Posterior cingulate gyrus (tissue), 11 donors: ENCODE measurements at places on chromosomes 16 and 17.

DNA sequence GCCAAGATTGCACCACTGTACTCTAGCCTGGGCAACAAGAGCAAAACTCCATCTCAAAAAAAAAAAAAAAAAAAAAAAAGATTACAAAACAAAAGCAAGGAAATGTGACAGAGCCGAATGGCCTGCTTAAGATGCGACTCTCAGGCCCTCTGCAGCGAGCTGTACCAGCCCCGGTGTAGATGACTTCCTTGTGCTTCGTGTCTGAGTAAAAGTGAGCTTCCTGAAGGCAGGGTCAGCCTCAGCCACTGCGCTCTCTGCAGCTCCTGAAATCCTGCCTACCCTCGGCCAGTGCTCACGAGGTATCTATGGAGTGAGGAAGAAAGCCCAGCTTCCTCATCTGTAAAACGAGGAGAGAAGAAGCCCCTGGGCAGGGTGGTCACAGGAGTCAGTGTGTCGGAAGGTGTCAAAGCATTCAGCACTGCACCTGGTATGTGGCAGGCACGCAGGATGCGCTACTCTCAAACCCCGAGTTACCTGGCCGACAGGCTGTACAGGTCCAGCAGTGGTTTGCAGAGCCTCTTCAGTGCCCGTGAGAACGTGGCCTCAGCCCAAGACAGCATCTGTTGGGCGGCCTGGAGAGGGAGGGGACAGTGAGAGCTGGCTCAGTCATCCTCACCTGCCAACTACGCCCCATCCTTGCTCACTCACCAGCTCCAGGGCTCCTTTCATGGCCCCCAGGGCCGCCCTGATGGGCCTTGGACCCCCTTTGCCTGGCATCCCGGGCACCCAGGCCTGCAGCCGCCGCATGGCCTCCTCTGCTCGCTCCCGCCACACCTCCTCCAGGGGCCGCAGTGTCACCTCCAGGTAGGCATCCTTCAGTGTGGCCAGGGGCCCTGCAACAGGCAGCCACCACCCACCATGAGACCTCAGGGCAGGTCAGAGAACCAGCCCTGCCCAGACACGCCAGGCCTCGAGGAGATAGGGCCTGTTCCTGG is 44.6 kb downstream of the RMI2 start:
- DNase-seq, result no peak

- DNase-seq, result no peak
These were observed 42.7 kb upstream of the DNAH9 start for GRCh38 chr17:11555530-11555929.

DNA sequence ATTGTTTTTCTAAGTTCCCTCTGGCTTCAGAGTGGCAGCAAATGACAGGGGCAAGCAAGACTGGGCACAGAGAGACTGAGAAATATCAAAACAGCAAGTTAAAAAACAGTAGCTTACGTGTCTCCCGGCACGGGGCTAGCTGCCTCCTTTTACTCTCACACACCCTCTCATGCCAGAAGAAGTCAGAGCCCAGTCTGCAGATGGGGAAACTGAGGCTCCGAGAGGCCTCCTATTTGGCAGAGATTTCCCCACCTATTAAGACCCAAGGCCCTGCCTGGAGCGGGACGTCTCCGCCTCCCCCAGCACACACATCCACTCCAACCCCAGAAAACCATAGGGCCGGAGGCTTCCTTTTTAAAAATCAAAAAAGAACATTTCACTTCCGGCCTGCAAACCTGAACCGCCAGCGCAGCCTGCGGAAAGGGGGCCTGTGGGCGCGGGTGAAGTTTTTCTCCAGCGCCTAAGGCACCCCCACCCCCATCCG is 832 bp downstream of the CARHSP1 start:
- DNase-seq, result no peak

GRCh38 chr16:74052016-74052415 is 244.6 kb upstream of the PSMD7 start:
- DNase-seq, result no peak

DNA sequence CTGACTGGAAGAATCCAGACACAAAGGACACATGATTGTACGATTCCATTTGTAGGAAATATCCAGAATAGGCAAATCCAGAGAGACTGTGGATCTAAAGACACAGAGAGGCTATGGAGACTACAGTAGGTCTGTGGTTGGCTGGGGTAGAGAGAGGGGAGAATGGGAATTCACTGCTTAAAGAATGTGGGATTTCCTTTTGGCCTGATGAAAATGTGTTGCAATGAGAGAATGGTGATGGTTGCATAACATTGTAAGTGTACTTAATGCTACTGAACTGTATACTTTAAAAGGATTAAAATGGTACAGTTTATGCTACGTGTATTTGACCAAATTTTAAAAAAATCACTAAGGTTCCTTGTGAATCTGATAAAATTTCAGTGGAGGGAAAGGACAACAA is 62.1 kb downstream of the GPRC5B start:
- no peak for DNase-seq

DNA sequence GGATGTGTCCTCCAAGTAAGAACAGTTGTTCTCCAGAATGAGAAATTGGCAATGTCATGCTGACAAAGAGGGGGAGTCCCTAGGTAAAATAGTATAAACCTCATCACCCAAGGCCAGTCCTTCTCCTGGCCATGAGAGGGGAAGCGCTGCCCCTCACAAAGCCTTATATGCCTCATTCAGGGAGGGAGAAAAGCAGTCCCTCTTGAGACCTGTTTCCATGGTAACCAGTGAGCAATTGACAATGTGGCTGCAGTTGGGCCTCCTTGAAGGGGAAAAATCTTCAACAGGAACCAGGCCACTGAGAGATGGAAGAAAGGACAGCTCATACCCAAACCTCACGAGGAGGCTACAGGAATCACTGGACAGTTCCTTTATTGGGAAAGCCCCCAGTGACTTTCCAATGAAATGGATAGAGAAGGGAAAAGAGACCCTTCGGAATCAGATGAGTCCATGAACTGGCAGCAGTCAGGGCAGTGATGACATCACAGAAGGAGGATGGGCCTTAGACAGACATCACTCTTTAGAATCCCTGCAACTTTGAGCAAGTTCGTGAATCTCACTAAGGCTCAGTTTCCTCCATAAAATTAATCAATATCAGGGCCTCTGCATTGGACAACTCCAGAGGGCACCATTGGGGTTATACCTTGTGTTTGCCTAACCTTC is 275.7 kb downstream of the TOX3 start:
- DNase-seq, result peak; percentile 44

GRCh38 chr16:89422905-89423630 is 67.3 kb downstream of the ANKRD11 start:
- peak; percentile 75 for DNase-seq

- DNase-seq, result peak; percentile 80
These were observed 177.9 kb downstream of the SEC14L1 start for GRCh38 chr17:77318491-77319210.

GRCh38 chr17:322006-322780 is 30.4 kb downstream of the RPH3AL start:
- no peak for DNase-seq

- no peak for DNase-seq
These were observed 20.0 kb upstream of the RNF135 start for GRCh38 chr17:30950669-30951399.

- DNase-seq, result no peak
These were observed 174.1 kb downstream of the COPRS start for GRCh38 chr17:31684901-31685300.

DNA sequence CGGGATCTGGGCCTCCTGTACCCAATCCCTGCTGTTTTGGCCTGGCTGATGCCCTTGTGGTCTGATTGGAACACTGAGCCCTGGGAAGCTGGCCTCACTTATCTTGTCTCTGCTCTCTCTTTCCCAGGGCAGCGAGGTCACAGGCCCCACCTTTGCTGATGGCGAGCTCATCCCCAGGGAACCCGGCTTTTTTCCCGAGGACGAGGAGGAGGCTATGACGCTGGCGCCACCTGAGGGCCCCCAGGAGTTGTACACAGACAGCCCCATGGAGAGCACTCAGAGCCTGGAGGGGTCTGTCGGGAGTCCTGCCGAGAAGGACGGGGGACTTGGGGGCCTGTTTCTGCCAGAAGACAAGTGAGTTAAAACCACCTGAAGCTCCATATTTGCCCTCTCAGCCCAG is 126.0 kb downstream of the RAB11FIP4 start:
- no peak for DNase-seq

- no peak for DNase-seq
These were observed 18.3 kb upstream of the TMEM92 start for GRCh38 chr17:50255766-50256635.

GRCh38 chr17:45298546-45299285 is 18.1 kb downstream of the MAP3K14 start:
- no peak for DNase-seq

DNA sequence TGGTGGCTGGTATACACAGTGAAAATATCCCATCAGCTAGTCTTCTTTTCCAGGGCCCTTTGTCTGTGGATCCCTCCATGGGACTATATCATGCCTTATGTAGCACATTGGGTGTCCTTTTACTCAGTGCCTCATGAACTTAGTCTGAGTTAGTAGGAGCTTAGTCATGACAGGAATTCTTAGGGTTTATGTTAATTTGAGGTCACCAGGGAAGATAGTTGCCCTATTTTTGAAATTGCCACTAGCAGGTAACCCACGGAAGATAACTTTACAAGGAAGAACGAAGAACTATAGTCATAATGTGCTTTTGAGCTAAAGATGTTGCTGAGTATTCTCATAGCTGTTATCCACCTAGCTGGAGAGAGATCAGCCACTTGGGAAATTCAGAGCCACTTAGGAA is 14.8 kb upstream of the PLK1 start:
- no peak for DNase-seq

DNA sequence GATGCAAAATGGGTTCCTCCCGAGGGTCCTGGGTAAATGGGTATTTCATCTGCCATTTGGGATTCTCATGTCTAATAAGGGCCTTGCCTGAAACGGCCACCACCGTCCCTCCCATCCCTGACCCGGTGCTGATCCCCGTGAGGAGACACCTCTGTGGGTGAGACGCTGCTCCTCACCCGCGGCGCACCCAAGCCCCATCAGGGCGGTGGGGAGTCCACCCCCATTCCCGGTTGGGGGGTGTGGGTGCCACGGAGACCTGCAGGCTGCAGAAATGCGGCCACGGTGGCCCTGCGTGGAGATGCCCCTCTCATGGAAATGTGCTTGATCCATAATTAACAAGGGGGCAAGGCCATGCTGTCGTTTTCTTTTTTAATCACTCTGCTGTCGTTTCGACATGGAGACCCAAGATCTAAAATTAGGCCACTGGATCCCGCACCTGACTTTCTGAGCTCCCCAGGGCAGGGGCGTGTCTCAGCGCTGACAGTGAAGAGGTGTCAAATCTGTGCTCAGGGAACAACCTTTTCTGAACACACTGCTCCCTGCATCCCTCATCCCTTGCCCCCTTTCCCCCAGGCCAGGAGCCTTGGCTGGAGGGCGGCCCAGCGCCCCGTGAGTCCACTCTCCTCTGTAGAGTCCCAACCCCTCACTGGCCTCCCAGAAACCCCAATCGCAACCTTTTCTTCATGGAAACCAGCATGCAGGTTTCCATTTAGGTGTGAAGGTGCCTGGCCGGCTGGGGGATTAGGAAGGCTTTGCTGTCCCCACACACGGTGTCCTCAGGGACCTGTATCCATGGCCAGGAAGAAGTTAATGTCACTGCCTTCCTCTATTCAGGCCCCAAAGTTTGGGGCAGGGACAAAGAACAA is 38.9 kb downstream of the PEMT start:
- DNase-seq, result no peak

DNA sequence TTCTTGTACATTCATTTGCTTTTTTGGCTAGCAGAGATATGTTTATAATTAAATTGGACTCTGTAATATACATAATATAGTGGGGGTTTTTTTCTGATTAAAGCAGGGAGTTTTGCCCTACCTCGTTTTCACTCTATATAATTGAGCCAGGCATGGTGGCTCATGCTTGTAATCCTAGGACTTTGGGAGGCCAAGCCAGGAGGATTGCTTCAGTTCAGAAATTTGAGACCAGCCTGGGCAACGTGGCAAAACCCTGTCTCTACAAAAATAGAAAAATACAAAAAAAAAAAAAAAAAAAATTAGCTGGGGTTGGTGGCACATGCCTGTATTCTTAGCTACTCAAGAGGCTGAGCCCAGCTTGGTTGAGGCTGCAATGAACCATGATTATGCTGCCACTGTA is 42.2 kb downstream of the PAFAH1B1 start:
- DNase-seq, result no peak

DNA sequence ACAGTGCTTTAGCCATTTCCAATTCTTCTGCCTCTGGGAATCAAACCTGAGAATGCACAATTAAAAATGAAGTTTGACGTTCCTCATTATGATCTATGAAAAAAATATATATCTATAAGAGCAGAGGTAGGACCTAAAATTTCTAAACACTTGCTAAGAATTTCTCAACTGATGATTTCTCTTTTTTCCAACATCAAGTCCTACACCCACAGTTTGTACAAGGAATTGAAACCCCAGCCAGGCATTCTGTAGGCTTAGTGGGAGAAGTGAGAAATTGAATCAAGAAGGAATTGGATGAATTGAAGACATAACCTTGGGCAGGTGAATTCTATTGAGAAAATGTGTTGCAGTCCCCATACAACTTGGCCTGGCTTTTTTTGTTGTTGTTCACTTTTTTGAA is 2.7 kb downstream of the CACNG3 start:
- no peak for DNase-seq

DNA sequence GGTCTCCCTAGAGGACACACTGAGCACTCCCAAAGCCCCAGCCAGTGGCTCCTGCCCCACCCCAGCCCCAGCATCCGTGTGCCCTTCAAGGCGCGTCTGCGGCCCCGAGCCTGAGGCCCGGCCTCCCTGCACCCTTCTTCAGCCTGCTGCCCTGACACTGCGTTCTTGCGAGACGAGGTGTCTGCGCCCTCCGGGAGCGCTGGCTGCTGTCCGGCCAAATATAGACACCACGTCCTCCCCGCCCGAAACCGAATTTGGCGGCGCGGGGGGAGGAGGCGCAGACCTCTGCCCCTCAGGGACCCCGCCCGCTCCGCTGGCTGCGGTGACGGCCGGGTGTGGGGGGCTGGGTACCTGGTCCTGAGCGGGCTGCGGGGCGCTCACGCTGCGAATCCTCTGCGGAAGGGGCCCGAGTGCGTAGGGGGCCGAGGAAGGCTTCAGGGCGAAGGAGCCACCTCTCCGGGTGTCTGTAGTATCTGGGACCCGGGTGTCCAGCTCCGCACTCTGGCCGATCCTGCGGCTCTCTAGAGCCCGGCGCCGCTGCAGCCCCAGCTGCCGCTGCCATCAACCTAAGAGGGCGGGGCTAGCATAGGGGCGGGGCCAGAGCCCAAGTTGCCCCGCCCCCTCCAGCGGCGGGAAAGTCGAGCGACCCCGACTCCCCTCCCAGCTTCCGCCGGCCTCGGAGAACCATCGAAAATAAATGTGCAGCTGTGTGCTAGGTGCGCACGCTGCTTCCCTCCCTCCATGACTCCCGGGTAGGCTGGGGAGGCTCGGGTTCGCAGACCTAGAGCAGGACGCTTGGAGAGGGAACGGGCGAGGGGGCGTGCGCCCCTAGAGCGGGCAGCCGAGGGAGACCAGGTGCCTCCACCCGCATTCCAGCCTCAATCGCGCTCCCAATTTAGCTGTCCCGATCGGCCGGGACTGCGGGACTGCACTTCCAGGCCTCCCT is at the start of gene CORO6:
Gene CORO6, minus strand, starts transcription at position 576 of the 946 bp plus-strand sequence. CDS start 1,491 bp downstream, outside the sequence.
- no peak for DNase-seq

DNA sequence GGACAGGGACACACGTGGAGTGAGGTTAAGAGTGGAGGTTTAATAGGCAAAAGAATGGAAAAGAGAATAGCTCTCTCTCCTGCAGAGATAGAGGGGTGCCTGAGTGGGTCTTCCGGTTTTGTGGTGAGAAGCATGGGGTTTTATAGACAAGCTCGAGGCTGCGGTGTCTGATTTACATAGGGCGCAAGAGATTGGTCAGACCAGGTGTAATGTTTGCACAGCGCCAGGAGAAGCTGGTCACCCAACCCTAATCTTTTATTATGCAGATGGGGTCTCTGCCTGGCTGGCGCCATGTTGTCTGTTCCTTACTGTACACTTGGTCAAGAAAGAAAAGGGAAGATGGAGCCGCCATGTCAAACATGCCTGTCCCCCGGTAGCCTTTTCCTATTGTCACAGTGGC is 44.5 kb upstream of the MLYCD start:
- DNase-seq, result no peak
